ENCODE measurements at places on chromosomes 16 and 17. TPM values are rescaled to one million over a fixed set of nuclear protein-coding genes. Genes with fewer than 3 reads are reported as not detected.
A peak's percentile ranks its signal among the peaks of the same experiment; 100 is the strongest.

DNA sequence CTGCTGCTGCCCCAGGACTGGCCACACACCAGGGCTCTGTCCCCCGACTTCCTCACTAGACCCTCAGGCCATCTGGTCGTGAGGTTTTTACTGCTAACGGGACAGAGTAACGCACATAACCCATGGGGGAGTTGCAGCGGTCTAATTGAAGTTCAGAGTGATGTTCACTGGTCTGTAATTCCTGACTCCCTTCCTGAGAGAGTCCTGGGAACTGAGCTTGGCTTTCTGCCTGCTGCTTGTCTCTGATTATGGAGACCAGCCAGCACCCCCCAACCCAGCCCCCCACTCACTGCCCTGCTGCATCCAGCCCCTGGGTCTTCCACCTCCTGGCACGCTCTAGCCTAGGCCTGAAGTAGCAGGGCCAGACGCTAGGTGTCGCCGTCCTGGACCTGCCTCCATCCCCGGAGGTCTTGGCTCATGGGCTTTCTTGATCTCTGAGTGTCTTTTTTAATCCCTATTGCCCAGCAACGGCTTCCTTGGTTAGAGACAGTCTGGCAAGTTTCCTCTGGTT, 192.9 kb downstream of the CCDC182 start:
- H3K4me1 ChIP-seq, result peaks cover 10% of the 10 kb centered on the region
- no peaks in the 10 kb centered on the region for H3K27me3 ChIP-seq
- no peaks in the 10 kb centered on the region for H3K36me3 ChIP-seq

GRCh38 chr16:2609827-2610470, 72.1 kb downstream of the PDPK1 start:
- H3K4me1 ChIP-seq, result peaks cover 3% of the 10 kb centered on the region
- no peak overlapping the region for H3K4me3 ChIP-seq
- DNase-seq, result peak; percentile 14
- H3K27ac ChIP-seq, result no peak overlapping the region
- peaks cover 20% of the 10 kb centered on the region for H3K36me3 ChIP-seq

- H3K27ac ChIP-seq, result no peak overlapping the region
- H3K4me3 ChIP-seq, result no peak overlapping the region
- peak; percentile 75 for DNase-seq
- peaks cover 14% of the 10 kb centered on the region for H3K4me1 ChIP-seq
Observed at GRCh38 chr17:78971756-78972506, 7.8 kb downstream of the LGALS3BP start.

GRCh38 chr17:82962163-82962720, 117.2 kb upstream of the METRNL start:
- H3K27me3 ChIP-seq, result no peaks in the 10 kb centered on the region
- no peaks in the 10 kb centered on the region for H3K36me3 ChIP-seq
- H3K4me3 ChIP-seq, result no peak overlapping the region
- no peak for DNase-seq

The GNGT2 gene
- total RNA-seq, result 22.5 TPM

The TMUB2 gene
- total RNA-seq, result 42.3 TPM

DNA sequence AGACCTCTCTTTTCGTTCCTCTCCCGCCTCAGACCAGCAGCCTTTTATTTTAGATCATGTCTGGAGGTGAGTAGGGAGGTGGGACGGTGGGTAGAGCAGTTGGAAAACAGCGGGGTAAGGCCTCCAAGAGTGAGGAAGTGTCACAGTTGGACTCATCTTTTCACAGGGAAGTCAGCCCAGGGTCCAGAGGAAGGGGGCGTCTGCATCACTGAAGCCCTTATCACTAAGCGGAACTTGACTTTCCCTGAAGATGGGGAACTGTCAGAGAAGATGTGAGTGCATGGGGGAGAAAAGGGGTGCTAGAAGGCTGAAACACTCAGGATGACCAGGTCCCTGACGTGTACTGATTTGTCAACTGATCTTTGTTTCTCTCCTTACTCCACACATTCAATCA, 461 bp downstream of the LRRC46 start:
- H3K36me3 ChIP-seq, result peaks cover 5% of the 10 kb centered on the region
- peak overlapping the region; percentile 85 for H3K27ac ChIP-seq
- H3K4me1 ChIP-seq, result peaks cover 35% of the 10 kb centered on the region
- H3K4me3 ChIP-seq, result peak overlapping the region; percentile 72
- no peaks in the 10 kb centered on the region for H3K27me3 ChIP-seq

The ZNF385C gene
- total RNA-seq, result 0.54 TPM

GRCh38 chr16:56279132-56279531, 87.8 kb downstream of the GNAO1 start:
- H3K36me3 ChIP-seq, result no peaks in the 10 kb centered on the region
- no peaks in the 10 kb centered on the region for H3K4me1 ChIP-seq
- no peaks in the 10 kb centered on the region for H3K27me3 ChIP-seq

The KRTAP4-5 gene
- total RNA-seq, result not detected

DNA sequence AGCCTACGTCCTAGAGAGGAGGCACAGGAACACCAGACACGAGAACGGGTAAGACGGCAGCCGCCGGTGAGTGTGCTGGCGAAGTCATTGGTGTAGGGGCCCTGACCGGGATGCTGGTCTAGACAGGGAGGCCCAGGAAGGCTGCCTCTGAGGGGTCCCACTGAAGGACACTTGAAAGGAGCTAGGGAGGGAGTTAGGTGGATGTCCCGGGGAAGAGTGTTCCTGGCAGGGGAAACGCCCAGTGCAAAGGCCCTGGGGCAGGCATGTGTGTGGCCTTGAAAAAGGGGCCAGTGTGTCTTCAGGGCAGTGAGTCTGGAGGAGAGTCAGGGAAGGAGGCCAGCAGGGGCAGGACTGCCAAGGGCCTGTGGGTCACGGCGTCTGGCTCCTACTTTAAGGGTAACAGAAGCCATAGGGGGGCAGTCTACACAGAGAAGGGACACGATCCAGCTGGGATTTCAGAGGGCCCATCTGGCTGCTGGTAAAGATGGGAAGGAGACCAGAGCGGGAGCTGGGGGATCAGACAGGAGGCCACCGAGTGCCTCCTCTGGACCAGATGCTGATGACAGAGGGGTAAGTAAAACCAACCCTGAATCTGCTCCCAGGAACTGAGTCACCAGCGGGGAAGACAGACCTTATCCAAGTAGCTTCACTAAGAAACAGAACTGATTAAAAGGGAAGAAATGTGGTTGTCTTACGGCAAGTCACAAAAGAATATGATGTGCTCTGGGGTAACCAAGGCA, 115.9 kb downstream of the LITAF start:
- no peak overlapping the region for H3K4me3 ChIP-seq
- no peaks in the 10 kb centered on the region for H3K36me3 ChIP-seq
- no peaks in the 10 kb centered on the region for H3K27me3 ChIP-seq

The CRYM gene
- 5.2 TPM for total RNA-seq

Measured in upper lobe of left lung (tissue), 6 donors.